Activated CD4-positive, alpha-beta T cell treated with anti-CD3 and anti-CD28 coated beads for 48 hours (primary cell): ENCODE measurements at places on chromosomes 5 and 9.

GRCh38 chr5:87120518-87121303, 147.0 kb upstream of the RASA1 start:
- DNase-seq, result peak; percentile 17

DNA sequence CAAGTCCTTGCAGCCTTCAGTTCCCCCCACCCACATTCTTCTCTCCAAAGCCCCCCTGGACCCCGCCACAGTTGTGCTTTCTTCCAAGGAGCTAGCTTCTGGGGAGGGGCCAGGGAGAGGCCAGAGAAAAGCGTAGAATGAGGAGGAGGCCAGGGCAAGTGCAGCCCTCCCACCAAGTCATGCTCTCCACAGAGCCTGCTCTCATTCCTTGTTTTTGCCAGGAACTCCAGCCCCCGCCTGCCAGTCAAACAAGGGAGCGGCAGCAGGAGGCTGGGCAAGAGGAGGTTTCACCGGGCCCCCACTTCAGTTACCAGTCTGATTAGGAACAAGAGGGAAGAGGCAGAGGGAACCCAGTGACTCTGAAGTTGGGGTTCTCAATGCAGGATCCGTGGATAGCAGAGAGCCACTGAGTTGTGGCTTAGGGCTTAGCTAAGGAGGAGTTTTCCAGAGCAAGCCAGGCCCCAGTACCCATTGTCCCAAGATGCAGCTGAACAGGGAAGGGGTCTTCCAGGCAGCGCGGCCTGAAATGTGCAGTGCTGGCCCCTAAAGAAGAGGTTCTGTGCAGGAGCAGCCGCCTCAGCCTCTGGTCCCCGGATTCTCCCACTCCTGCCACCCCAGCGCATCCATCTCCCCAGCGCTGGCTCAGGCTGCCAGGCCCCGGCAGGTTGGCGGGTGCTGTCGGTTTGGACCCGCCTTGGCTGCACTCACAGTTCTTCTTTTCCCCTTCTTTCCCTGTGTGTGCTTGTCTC, 120.6 kb downstream of the DAB2IP start:
- no peak for DNase-seq

GRCh38 chr9:89745601-89746376, 141.0 kb downstream of the GADD45G start:
- no peak for DNase-seq

DNA sequence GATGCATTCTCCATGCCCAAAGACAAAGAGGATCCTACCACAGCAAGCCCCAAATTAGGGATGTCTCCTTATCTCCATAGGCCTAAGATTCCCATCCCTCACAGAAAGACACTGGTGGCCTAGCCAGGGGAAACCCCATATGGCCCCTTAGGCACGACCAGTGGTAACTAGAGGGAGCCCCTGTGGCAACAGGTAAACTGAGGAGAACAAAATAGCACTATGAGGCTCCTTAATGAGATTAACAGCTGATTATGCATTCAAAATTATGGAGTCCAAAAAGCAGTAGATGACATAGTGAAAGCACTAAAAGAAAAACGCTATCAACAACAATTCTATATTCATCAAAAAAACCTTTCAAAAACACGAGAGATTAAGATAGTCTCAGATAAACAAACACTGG, 234.0 kb downstream of the DIRAS2 start:
- no peak for DNase-seq

- no peak for DNase-seq
These were observed 37.9 kb downstream of the LNPEP start for GRCh38 chr5:96973532-96974401.

DNA sequence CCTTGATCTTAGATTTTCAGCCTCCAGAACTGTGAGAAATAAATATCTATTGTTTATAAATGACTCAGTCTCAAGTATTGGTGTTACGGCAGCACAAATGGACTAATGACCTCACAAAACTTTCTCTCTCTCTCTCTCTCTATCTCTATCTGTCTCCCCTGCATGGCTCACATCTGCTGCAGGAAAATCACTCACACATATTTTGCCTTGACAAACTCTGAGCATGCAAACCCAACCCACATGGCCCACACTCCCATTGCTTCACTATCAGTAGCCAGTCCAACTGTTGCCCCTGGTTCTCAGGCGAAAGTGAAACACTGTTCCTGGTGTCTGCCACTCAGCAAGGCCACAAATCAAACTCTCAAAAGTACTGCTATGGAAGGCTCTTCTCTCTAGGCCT, 66.4 kb upstream of the PIK3R1 start:
- no peak for DNase-seq

DNA sequence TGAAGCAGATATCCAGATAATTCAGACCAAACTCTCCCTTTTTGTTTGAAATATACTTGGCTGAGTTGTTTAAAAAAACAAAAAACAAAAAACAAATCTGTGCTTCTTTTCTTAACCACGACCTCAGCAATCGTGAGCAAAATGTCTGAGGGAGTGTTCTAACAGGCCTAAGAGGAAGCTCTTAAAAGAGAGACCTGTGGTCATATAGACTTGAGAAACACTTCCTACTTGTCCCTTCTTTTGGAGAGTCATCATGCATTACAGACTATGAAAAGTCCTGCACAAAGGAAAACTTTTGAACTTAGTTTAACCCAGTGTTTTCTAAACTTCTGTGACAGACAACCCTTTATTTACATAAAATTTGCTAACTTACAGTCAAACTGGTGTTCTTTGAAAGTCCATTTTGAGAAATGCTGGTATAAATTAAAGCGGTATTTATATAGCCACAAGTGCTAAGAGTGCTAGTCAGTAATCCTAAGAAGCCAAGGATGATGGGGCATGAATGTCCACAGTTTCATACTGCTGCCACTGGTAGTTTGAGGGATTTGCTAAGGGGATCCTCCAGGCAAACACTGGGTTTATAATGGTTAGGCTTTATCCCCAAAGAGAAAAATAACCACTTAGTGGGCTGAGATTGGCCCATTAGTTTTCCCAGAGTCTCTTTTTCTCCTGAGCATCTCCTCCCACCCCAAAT, 199.8 kb downstream of the LRRC70 start:
- DNase-seq, result no peak

GRCh38 chr9:94929369-94929756, 202.9 kb downstream of the AOPEP start:
- no peak for DNase-seq

- no peak for DNase-seq
These were observed 51.7 kb downstream of the JADE2 start for GRCh38 chr5:134577022-134577795.

DNA sequence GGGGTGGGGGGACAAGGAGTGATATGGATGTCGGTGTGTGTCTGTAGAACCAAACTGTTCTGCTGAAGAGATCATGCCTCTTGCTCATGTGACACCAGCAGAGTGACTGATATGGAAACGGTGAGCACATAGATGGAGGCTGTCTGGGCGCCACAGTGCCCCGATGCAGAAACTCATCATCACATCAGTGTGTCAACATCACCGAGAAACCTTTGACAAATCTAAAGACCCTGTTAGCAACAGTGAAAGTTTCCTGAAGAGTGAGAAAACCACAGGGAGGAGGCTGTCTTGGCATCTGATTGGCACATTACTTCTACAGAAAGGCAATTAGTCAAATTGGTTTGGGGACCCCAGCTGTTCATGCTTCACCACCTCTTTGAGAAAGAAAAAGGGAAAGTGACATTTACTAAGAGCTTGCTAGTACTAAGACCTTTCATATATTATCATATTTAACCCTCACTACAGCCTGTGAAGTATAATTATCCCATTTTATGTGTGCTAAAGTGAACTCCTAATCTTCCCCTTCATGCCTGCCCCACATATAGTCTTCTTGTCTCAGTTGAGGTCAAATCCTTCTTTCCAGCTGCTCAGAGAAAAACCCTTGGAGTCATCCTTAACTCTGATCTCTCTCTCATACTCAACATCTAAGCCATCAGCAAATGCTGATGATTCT, 25.6 kb downstream of the CSF2 start:
- peak; percentile 84 for DNase-seq
